ENCODE measurements at places on chromosomes 2 and 18. TPM values are rescaled to one million over a fixed set of nuclear protein-coding genes. Genes with fewer than 3 reads are reported as not detected.

GRCh38 chr2:237200462-237200861 lies 114.8 kb downstream of the COPS8 start:
- DNase-seq = no peak

- no peak for DNase-seq
These were observed 134.4 kb downstream of the ACTR3 start for GRCh38 chr2:114024326-114024725.

TCF23 gene
- polyA plus RNA-seq = 0.93 TPM

GRCh38 chr2:3778851-3779495 lies 75.6 kb downstream of the DCDC2C start:
- no peak for DNase-seq

GCKR gene
- polyA plus RNA-seq = not detected

STPG4 gene
- polyA plus RNA-seq = not detected

FOXI3 gene
- polyA plus RNA-seq = 0.13 TPM

Measured in right renal cortex interstitium (tissue), 3 donors.